ENCODE measurements at places on chromosomes 3 and 15.

- peaks cover 4% of the 10 kb centered on the region for H3K4me1 ChIP-seq
- peak; percentile 18 for DNase-seq
- H3K27ac ChIP-seq: no peak overlapping the region
- no peaks in the 10 kb centered on the region for H3K27me3 ChIP-seq
Observed at GRCh38 chr3:151940481-151940880, 67.0 kb downstream of the SUCNR1 start.

DNA sequence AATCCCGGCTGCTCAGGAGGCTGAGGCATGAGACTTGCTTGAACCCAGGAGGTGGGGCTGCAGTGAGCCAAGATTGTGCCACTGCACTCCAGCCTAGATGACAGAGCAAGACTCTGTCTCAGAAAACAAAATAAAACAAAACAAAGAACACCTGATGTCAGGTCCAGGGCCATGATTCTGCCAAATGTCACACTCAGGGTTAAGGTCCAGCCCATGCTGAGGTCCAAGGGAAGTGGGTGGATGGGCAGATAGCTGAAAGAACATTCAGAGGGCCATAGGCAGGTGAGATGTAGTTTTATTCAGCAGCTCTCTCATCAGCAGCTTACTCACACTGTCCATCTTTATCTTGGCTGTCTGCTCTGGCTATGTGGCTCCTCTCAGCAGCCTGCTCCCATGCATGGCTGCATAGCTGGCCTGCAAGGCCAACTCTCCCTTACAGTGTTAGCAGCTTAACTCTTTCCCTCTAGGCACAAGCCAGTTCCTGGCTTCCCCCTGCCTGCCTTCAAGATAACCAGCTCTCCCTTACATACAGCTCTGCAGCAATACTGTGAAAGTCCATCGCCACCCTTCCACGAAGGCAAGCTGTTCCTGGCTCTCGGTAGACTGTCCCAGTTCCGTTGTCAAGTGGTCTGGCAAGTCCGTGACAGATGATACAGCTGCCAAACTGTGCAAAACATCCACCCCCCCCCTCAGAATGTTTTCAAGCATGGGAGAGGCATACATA is 62.4 kb upstream of the SIAH2 start:
- peak; percentile 31 for DNase-seq
- no peaks in the 10 kb centered on the region for H3K27me3 ChIP-seq
- no peaks in the 10 kb centered on the region for H3K4me1 ChIP-seq
- no peaks in the 10 kb centered on the region for H3K36me3 ChIP-seq

GRCh38 chr15:32877252-32878019 is 159.6 kb downstream of the GREM1 start:
- no peak for DNase-seq
- no peak overlapping the region for H3K27ac ChIP-seq
- no peak overlapping the region for H3K4me3 ChIP-seq
- no peaks in the 10 kb centered on the region for H3K27me3 ChIP-seq
- no peaks in the 10 kb centered on the region for H3K36me3 ChIP-seq

DNA sequence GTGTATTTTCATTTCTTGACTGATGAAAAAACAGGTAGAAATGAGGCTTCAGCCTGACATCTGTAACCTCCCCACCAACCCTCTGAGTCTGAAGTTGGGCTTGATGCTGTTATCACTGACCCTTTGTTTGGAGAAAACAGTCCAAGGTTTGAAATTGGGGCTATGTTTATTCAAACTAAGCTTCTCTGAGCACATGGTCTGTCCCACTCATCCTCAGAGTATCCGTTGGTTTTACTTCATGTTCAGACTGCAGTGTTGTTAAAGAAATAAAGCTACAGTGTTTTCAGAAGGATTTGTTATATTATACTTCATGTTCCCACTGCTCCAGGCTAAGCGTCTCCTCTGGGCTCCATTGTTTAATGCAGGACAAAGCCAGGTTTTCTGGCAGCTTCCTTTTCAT is 6.0 kb downstream of the MAPKBP1 start:
- peaks cover 7% of the 10 kb centered on the region for H3K4me1 ChIP-seq
- H3K36me3 ChIP-seq: peaks cover 3% of the 10 kb centered on the region
- no peaks in the 10 kb centered on the region for H3K27me3 ChIP-seq
- H3K4me3 ChIP-seq: no peak overlapping the region
- DNase-seq: no peak

GRCh38 chr3:190645932-190646460 is 132.1 kb downstream of the IL1RAP start:
- H3K27ac ChIP-seq: no peak overlapping the region
- H3K36me3 ChIP-seq: peaks cover 9% of the 10 kb centered on the region
- H3K27me3 ChIP-seq: no peaks in the 10 kb centered on the region
- no peaks in the 10 kb centered on the region for H3K4me1 ChIP-seq
- no peak overlapping the region for H3K4me3 ChIP-seq

- H3K4me3 ChIP-seq: no peak overlapping the region
- H3K27me3 ChIP-seq: no peaks in the 10 kb centered on the region
- no peaks in the 10 kb centered on the region for H3K36me3 ChIP-seq
- H3K4me1 ChIP-seq: peaks cover 3% of the 10 kb centered on the region
- no peak overlapping the region for H3K27ac ChIP-seq
- no peak for DNase-seq
Observed at GRCh38 chr3:184663356-184663755, 48.5 kb downstream of the MAGEF1 start.

- no peak overlapping the region for H3K27ac ChIP-seq
- H3K4me1 ChIP-seq: no peaks in the 10 kb centered on the region
- DNase-seq: no peak
- no peaks in the 10 kb centered on the region for H3K36me3 ChIP-seq
Observed at GRCh38 chr15:76060118-76060989, 569 bp downstream of the TMEM266 start.

- no peak for DNase-seq
- no peaks in the 10 kb centered on the region for H3K27me3 ChIP-seq
- no peaks in the 10 kb centered on the region for H3K4me1 ChIP-seq
Observed at GRCh38 chr3:67109651-67110204, 111.6 kb downstream of the KBTBD8 start.

DNA sequence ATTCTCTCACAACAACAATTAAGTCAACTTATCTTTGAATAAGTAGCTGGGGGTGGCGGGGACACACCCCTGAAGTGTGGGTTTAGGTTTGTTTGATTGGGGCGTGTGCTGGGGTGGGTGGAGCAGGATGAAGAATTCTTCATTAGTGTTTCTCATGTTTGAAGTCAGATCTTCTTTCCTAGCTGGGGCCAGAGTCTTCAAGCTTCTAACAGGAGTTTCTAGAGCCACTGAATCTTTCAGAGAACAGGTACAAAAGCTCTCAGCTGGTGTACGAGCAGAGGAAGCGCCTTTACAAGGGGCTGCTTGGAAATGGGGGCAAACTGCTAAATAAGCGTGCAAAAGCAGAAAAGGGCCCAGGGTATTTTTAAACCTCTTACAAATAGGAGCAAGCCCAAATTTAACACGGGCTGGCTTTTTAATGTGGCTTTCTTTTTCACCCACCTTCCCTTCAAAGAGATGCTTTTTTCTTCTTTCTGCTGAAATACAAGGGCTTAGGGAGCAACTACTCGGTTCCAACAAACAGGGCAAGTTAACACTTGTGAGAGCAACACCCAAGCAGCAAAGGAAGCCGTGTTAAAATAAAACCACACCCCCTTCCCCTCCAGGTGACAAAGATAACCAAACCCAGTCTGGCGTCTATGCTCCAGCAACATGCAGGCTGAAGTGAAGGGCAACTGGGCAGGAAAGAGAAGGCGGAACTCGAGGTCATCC is 86.9 kb upstream of the RASGRP1 start:
- no peaks in the 10 kb centered on the region for H3K36me3 ChIP-seq
- no peak overlapping the region for H3K27ac ChIP-seq
- H3K4me3 ChIP-seq: no peak overlapping the region
- DNase-seq: no peak
- H3K4me1 ChIP-seq: peaks cover 1% of the 10 kb centered on the region

DNA sequence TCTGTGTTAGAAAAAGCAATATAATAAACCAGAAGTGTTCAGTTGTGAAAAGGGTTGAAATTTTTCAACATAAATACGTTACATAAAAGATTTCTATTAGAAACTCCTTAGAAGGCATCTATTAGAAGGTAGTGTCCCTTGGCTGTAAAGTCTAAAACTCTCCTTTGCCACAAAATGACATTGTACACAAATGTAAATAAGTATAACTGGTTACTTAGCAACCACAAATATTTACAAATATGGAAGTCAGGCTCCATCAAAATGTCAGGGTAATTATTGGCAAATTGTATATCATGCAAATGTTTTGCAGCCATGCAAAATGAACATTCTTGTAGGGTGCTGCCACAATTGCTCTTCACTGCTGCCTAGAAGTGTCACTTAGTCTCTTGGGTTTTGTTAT is 419.1 kb upstream of the CDIN1 start:
- DNase-seq: peak; percentile 53
- H3K27me3 ChIP-seq: no peaks in the 10 kb centered on the region
- no peaks in the 10 kb centered on the region for H3K4me1 ChIP-seq
- no peaks in the 10 kb centered on the region for H3K36me3 ChIP-seq

DNA sequence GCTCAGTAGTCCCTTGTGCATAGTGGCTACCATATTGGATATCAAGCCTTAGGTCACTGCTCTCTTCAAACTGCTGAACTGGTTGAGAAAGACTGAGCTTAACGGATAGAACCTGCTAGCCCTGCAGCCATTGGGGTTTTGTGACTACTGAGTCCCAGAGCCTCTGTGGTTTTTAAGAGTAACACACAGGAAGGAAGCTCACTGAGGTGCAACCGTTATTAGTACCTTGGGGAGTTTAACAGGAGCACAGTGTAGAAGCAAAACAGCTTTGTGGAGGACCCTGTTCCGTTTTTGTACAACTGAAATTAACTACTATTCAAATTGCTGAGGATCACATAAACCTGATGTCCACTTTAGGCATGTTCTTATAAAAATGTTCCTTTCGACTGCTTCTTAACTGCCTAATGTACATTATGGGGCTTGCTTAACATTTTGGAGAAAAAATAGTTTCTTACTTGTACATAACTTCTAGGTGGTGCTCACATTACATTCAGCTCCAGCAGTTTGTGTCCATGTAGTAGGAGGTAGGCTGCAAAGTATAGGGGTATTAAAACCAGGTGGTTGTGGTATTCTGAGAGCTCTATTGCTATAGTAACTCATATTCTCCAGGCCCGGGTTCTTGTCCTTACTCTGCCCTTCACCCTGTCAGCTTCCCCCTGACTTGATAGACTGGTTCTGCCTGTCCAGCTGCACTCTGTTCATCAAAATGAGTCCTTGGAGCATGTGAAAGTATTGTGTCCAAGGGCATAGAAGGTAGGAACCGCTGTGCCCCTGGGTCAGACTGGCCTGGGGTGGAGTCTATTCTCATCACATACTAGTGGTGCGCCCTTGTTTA is 17.3 kb downstream of the PXK start:
- no peak overlapping the region for H3K27ac ChIP-seq
- H3K36me3 ChIP-seq: no peaks in the 10 kb centered on the region
- peaks cover 7% of the 10 kb centered on the region for H3K4me1 ChIP-seq
- peak; percentile 67 for DNase-seq
- H3K27me3 ChIP-seq: no peaks in the 10 kb centered on the region
- no peak overlapping the region for H3K4me3 ChIP-seq

DNA sequence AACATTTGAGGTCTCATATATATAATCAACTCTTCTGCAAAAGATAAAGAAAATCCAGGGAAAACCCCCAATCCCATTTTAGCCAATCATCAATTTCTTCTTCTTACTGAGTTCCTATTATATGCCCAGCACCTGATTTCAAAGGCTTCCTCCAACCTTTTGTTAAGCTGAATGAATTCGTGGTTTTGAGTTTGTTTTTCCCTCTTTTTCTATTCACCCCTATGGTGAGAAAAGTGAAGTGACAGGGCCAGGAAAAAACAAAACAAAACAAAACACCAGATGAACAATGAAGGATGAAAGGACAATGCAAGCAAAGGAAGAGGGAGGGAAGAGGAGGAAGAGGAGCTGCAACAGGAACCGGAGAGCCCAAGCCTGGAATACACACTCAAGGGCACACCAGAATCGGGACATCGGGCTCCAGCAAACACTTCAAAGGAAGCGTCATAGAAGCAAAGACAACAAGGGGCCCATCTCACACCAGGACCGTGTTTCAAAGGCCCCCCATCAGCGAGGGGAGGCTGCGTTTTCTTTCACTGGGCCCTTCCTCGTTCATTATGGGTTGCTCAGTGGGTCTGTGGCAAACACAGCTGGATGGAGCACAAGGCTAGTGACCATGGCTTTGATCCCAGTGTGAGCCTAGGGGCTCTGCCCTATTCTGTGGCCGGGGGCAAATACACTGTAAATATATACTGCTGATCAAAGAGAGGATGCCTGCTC is 50.2 kb downstream of the VGLL4 start:
- H3K27ac ChIP-seq: peak overlapping the region; percentile 1
- no peak for DNase-seq
- H3K27me3 ChIP-seq: no peaks in the 10 kb centered on the region
- peaks cover 2% of the 10 kb centered on the region for H3K36me3 ChIP-seq
- H3K4me1 ChIP-seq: peaks cover 49% of the 10 kb centered on the region
- no peak overlapping the region for H3K4me3 ChIP-seq

- H3K4me3 ChIP-seq: no peak overlapping the region
- no peaks in the 10 kb centered on the region for H3K4me1 ChIP-seq
- no peaks in the 10 kb centered on the region for H3K36me3 ChIP-seq
- DNase-seq: peak; percentile 72
Observed at GRCh38 chr15:88077296-88078020, 179.1 kb downstream of the NTRK3 start.

GRCh38 chr15:56385908-56386307 is 20.7 kb downstream of the TEX9 start:
- H3K36me3 ChIP-seq: no peaks in the 10 kb centered on the region
- H3K27ac ChIP-seq: no peak overlapping the region
- no peak for DNase-seq
- H3K4me1 ChIP-seq: no peaks in the 10 kb centered on the region

GRCh38 chr3:120795959-120796358 is 53.4 kb downstream of the GTF2E1 start:
- peaks cover 6% of the 10 kb centered on the region for H3K27me3 ChIP-seq
- H3K36me3 ChIP-seq: no peaks in the 10 kb centered on the region
- H3K27ac ChIP-seq: no peak overlapping the region
- DNase-seq: no peak
- no peak overlapping the region for H3K4me3 ChIP-seq

GRCh38 chr15:64158363-64159134 is 4.3 kb downstream of the PPIB start:
- no peak for DNase-seq
- H3K4me3 ChIP-seq: no peak overlapping the region
- H3K27me3 ChIP-seq: no peaks in the 10 kb centered on the region
- peak overlapping the region; percentile 5 for H3K27ac ChIP-seq

DNA sequence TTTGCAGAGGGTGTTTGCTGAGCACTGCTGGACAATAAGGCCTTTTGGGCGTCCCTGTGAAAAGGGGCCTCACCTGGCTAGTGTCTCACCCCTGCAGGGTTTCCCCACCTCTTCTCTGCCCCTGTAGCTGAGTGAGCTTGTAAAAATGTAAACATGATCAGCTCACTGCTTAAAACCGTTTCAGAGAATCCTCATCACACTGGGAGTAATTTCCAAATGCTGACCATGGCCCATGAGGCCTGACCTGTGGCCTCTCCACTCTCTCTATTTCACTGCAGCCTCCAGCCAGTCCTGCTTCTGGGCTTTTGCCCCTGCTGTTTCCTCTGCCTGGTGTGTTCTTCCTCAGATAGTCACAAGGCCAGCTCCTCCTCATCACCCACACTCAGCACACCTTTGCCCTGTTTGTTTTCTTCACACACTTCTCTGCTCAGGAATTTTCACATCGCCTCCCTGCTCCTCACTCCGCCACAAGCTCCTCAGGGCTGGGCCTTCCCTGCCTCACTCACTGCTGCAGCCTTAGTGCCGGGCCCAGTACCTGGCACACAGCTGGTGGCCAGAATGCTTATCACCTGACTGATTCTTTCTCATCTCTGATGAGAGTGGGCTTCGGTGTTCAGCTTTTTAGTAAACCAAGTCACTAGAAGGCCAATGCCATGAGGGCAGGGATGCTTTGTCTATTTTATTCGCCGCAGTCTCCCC is 79.3 kb upstream of the SEC13 start:
- H3K27me3 ChIP-seq: no peaks in the 10 kb centered on the region
- H3K27ac ChIP-seq: no peak overlapping the region
- DNase-seq: no peak
- no peak overlapping the region for H3K4me3 ChIP-seq
- H3K4me1 ChIP-seq: no peaks in the 10 kb centered on the region
